ENCODE measurements at places on chromosomes 11 and 22.

DNA sequence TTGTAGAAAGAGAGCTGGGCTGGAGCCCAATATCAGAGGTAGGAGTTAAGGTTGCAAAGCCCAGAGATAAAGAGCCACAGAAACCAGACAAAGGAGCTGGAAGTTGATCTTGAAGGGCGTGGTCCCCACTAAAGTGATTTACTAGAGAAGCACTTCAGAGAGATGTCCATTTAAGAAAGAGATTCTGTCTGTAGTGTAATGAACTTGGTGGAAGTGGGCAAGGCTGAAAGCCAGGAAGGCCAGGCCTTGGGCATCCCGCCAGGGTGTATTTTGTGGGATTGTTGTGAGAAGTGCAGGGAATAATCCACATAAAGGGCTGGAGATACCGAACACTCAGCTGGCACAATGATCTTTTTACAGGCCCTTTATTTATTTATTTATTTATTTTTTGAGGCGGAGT lies 1398.8 kb downstream of the TBC1D22A start:
- no peaks in the 10 kb centered on the region for H3K4me1 ChIP-seq
- no peak for DNase-seq
- H3K36me3 ChIP-seq = no peaks in the 10 kb centered on the region

- H3K27me3 ChIP-seq = no peaks in the 10 kb centered on the region
- H3K4me3 ChIP-seq = no peak overlapping the region
- peaks cover 18% of the 10 kb centered on the region for H3K4me1 ChIP-seq
- DNase-seq = no peak
Observed at GRCh38 chr11:107570015-107570414, 4.5 kb upstream of the ALKBH8 start.

DNA sequence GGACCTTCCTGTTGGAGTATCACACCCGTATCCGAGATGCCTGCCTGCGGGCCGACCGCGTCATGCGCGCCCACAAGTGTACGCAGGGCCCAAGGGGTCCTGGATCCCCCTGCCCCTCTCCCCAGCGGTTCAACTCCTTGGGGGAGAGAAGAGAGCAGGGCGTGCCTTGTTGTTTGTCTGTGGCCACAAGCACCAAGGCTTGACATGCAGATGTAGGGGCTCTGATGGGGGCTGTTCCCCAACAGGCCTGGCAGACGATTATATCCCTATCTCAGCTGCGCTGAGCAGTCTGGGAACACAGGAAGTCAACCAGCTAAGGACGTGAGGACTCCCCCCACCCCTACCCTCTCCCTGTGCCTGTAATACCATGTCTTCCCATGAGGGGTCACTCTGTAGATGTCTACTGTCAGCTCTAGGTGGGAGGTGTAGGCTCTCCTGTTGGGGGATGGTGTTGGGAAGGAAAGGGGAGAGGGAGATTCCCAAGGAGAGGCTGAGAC lies 6.8 kb downstream of the CFL1 start:
- peaks cover 58% of the 10 kb centered on the region for H3K36me3 ChIP-seq
- no peaks in the 10 kb centered on the region for H3K27me3 ChIP-seq
- no peak for DNase-seq
- H3K4me3 ChIP-seq = no peak overlapping the region
- peak overlapping the region; percentile 78 for H3K27ac ChIP-seq
- peaks cover 23% of the 10 kb centered on the region for H3K4me1 ChIP-seq

DNA sequence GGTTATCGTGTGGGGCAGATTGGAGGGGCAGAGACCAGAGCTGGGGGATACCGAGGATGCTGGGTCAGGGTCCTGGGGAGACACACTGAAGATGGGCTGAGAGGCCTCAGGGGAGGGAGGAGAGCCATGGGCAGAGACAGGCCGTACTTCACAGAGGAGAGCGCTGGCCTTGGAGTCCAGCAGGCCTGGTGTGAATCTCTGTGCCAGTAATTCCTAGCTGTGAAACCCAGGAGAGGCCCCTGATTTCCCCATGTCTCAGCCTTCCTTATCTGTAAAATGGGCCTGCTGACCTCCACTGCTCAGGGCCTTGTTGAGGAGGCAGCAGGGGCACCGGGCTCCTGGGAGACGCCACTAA lies 23.4 kb downstream of the CACNA1I start:
- H3K27me3 ChIP-seq = peaks cover 71% of the 10 kb centered on the region
- no peaks in the 10 kb centered on the region for H3K36me3 ChIP-seq
- no peak for DNase-seq
- no peak overlapping the region for H3K27ac ChIP-seq
- no peak overlapping the region for H3K4me3 ChIP-seq
- H3K4me1 ChIP-seq = peaks cover 10% of the 10 kb centered on the region

DNA sequence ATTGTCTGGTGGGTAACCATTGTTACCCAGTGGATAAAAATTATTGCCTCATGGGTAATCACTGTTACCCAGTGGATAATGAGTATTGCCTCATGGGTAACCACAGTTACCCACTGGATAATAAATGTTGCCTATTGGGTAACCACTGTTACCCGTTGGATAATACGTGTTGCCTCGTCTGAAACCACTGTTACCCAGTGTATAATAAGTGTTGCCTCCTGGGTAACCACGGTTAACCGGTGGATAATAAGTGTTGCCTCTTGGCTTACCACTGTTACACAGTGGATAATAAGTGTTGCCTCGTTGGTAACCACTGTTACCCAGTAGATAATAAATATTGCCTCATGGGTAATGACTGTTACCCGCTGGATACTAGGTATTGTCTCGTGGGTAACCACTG lies 20.9 kb upstream of the NXPE4 start:
- H3K4me3 ChIP-seq = no peak overlapping the region
- H3K27me3 ChIP-seq = no peaks in the 10 kb centered on the region
- no peaks in the 10 kb centered on the region for H3K4me1 ChIP-seq
- no peak for DNase-seq
- H3K36me3 ChIP-seq = no peaks in the 10 kb centered on the region

GRCh38 chr11:43736502-43737200 lies 56.1 kb downstream of the HSD17B12 start:
- no peak overlapping the region for H3K4me3 ChIP-seq
- no peak overlapping the region for H3K27ac ChIP-seq
- H3K27me3 ChIP-seq = no peaks in the 10 kb centered on the region
- no peak for DNase-seq
- no peaks in the 10 kb centered on the region for H3K36me3 ChIP-seq
- H3K4me1 ChIP-seq = peaks cover 3% of the 10 kb centered on the region

GRCh38 chr22:27651486-27651885 lies 150.1 kb downstream of the MN1 start:
- H3K36me3 ChIP-seq = no peaks in the 10 kb centered on the region
- H3K27ac ChIP-seq = no peak overlapping the region
- H3K27me3 ChIP-seq = peaks cover 31% of the 10 kb centered on the region

GRCh38 chr11:33321422-33321821 lies 64.2 kb downstream of the HIPK3 start:
- H3K36me3 ChIP-seq = no peaks in the 10 kb centered on the region
- no peak for DNase-seq

GRCh38 chr11:859394-860131 lies 16.9 kb downstream of the TSPAN4 start:
- no peak overlapping the region for H3K27ac ChIP-seq
- H3K4me3 ChIP-seq = no peak overlapping the region
- no peaks in the 10 kb centered on the region for H3K27me3 ChIP-seq
- peaks cover 7% of the 10 kb centered on the region for H3K36me3 ChIP-seq
- H3K4me1 ChIP-seq = peaks cover 8% of the 10 kb centered on the region

DNA sequence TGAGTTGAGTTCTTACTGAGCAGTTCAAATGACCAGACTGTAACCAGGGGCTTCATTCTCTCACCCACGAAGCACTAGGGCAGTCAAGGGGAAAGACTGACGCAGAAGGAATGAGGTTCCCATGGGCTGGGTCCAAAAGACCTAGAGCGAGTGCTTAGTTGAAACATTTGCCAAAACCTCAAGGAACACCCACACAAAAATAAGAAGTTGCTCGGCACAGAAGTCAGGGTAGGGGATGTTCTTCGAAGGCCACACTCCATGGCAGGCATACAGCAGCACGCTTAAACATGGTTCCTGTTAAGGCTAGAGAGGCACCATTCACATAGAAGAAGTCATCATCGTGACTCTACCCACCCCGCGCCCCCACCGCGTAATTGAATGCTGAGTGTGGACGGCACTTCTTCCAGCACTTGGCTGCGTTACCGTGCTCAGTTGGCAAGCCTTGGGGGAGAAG lies 52.9 kb downstream of the TIMP3 start:
- H3K27ac ChIP-seq = no peak overlapping the region
- H3K4me3 ChIP-seq = no peak overlapping the region
- H3K36me3 ChIP-seq = peaks cover 2% of the 10 kb centered on the region
- no peak for DNase-seq
- peaks cover 33% of the 10 kb centered on the region for H3K27me3 ChIP-seq
- no peaks in the 10 kb centered on the region for H3K4me1 ChIP-seq

- H3K27ac ChIP-seq = no peak overlapping the region
- H3K27me3 ChIP-seq = no peaks in the 10 kb centered on the region
- H3K36me3 ChIP-seq = no peaks in the 10 kb centered on the region
- no peaks in the 10 kb centered on the region for H3K4me1 ChIP-seq
- no peak for DNase-seq
Observed at GRCh38 chr11:26958702-26959049, 35.2 kb upstream of the FIBIN start.

GRCh38 chr11:36211761-36212430 lies 77.3 kb downstream of the COMMD9 start:
- H3K27ac ChIP-seq = no peak overlapping the region
- H3K36me3 ChIP-seq = no peaks in the 10 kb centered on the region
- H3K27me3 ChIP-seq = peaks cover 36% of the 10 kb centered on the region

DNA sequence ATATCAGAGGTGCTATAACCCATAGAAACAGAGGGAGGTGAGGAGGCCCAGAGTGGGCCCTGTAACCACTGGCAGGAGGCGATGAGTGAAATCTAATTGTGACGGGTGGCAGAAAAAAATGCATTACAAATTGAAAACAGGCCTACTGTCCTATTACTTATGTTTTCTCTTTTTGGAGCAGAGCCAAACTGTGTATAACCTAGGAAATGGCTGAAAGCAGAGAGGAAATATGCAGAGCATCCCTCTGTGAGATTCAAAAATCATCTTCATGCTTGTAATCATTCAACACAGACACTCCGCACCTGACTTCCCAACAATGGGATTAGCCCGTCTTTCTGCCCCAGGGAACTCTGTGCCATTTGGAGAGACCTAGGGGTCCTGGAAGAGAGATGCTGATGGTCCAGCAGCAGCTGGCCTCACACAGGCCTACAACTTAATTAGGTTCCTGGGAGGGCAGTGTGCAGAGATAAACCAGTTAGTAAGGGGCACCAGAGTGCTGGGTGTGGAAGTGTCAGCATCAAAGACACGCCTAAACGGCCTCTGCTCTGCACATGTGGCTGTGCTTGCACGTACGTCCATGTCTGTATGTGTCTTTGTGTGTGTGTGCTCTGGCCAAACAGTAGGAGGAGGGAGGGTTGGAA lies 41.8 kb downstream of the MAP6 start:
- DNase-seq = no peak
- no peaks in the 10 kb centered on the region for H3K36me3 ChIP-seq
- H3K4me3 ChIP-seq = no peak overlapping the region
- H3K27me3 ChIP-seq = peaks cover 36% of the 10 kb centered on the region
- H3K4me1 ChIP-seq = peaks cover 4% of the 10 kb centered on the region

GRCh38 chr11:128232588-128232987 lies 354.8 kb downstream of the ETS1 start:
- H3K27ac ChIP-seq = no peak overlapping the region
- H3K27me3 ChIP-seq = no peaks in the 10 kb centered on the region
- no peaks in the 10 kb centered on the region for H3K4me1 ChIP-seq
- H3K4me3 ChIP-seq = no peak overlapping the region
- H3K36me3 ChIP-seq = no peaks in the 10 kb centered on the region
- DNase-seq = no peak

DNA sequence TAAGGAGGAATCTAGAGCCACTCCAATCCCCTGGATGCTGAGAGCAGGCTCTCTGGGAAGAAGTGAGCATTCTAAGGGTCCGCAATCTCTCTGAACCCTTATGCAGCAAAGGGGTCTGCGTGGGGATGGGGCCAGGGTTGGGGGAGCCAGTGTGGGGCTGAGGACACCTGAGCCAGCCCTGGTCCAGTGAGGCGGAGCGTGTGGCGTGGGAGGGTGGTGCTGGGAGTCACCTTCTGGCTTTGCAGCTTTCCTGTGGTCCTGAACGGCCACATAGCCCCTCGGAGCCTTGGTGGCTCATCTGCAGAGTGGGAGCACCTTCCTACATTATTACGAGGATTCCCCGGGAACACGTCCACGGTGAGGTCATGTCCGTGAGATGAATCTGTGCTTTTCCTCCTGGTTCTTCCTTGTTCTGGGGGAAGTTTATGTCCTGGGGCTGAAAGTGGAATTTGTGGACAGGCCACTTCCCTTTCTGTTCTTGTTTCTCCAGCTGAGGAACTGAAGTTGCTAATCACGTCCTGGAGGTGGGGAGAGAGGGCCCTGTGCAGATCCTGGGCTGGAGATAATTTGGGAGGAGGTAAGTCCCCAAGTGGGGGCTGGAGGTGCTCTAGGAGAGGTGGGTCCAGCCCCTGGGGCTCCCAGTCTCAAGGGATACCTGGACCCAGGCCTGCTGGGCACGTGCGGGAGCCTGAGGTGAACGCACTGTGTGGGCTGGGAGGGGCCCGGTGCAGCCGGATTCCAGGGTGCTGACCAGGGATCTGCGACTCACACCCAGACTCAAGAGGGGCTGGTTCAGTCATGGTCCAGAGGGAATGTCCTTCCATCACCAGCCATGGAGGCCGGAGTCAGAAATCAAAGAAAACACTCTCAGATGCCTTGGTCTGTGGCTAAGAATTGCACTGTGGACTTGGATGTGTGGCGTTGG lies 6.1 kb downstream of the MRGPRE start:
- DNase-seq = no peak
- H3K4me3 ChIP-seq = no peak overlapping the region
- H3K27me3 ChIP-seq = peaks cover 79% of the 10 kb centered on the region
- H3K27ac ChIP-seq = no peak overlapping the region
- no peaks in the 10 kb centered on the region for H3K36me3 ChIP-seq

DNA sequence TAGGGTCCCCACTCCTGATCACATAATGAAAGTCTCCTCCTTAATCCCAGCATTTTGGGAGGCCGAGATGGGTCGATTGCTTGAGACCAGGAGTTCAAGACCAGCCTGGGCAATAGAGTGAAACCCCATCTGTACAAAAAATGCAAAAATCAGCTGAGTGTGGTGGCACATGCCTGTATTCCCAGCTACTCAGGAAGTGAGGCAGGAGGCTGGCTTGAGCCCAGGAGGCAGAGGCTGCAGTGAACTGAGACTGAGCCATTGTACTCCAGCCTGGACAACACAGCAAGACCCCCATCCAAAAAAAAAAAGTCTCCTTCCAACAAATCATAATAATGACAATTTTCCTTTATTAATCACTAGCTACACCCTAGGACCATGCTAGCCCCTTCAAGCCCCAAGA lies 15.1 kb downstream of the ZMAT5 start:
- H3K27me3 ChIP-seq = no peaks in the 10 kb centered on the region
- peak overlapping the region; percentile 92 for H3K27ac ChIP-seq
- no peak for DNase-seq
- H3K36me3 ChIP-seq = peaks cover 8% of the 10 kb centered on the region
- H3K4me1 ChIP-seq = peaks cover 24% of the 10 kb centered on the region
- no peak overlapping the region for H3K4me3 ChIP-seq
